NCI-H460 (cell line): ENCODE measurements at places on chromosomes 2 and 18.

- no peak for DNase-seq
Measured at GRCh38 chr2:215811003-215811402, 202.3 kb downstream of the MREG start.

DNA sequence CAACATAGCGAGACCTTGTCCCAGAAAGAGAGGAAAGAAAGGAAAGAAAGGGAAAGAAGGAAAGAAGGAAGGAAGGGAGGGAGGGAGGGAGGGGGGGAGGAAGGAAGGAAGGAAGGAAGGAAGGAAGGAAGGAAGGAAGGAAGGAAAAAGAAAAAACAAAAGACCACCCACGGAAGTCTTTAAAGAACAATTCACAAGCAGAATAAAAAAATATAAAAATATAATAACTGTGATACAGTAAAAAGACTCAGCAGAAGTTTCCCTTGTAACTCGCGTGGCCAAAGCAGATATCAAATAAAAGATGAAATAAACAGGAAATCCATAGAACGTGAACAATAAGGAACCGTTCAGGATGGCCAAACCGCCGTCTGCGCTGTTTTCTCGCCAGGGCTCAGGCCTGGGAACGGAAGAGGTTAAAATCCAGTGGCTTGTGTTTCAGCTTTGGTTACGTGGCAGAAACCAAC, 1.2 kb upstream of the SLC1A4 start:
- no peak for DNase-seq

DNA sequence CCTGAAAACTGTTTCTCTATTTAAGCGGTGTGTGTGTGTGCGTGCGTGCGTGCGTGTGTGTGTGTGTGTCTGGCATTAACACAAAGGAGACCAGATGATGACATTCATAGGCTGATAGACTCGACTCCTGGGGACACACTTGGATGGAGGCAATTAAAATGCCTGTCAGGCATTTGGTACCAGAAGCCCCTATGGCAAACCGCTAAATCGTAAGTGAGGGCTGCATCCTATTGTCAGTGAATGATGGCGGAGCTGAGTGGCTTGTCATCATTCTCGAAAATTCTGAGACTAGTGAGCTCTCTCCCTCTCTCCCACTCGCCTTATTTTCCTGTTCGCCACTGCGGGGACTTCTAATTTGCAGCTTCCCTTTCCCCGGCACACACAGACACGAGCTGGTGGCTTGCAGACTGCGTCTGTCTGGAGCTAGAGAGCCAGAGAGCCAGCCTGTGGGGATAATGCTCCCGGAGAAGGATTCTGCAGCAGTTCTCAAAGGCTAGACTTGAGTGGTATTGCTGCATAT, 155.4 kb downstream of the MAP2 start:
- DNase-seq, result no peak

GRCh38 chr18:54280220-54280569, 10.9 kb downstream of the POLI start:
- DNase-seq, result no peak

GRCh38 chr2:62038975-62039771, 133.7 kb downstream of the COMMD1 start:
- DNase-seq, result no peak
